ENCODE measurements at places on chromosomes 11 and 22.

DNA sequence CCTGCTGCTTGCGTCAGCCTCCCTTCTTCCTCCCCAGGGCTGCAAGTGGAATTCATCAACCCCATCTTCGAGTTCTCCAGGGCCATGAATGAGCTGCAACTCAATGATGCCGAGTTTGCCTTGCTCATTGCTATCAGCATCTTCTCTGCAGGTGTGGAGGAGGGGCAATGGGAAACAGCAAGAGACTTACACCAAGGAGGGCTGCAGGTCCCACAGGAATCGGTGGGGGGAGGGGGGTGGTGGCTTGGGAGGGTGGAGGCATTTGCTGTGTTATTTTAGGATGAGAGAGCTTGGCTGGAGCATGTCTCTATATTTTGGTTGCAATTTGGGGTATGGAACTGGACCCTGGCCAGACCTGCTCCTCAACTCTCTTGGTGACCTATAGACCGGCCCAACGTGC is 2.1 kb upstream of the MADD start:
- DNase-seq, result no peak

GRCh38 chr22:21961886-21962654 is 9.4 kb upstream of the PPM1F start:
- no peak for DNase-seq

DNA sequence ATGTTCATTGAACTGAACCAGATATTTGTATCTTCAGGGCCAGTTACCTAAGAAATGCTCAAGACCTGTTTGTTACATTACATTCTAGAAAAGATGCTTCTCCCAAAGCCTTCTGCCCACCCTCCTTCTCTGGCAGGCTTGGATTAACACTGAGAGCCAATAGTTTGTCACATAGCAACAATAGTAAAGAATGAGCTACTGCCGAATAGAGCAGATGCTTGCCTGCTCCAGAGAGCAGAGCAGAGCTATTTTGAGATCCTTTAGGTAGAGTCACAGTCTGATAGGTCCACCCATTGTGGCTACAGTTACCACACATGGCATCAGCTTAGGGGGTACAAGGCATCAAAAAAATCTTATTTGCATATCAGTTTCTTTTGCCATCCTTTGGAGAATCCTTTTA is 13.5 kb upstream of the EP300 start:
- DNase-seq, result no peak

- DNase-seq, result no peak
Measured at GRCh38 chr11:119599864-119600541, 129.0 kb downstream of the NECTIN1 start.

DNA sequence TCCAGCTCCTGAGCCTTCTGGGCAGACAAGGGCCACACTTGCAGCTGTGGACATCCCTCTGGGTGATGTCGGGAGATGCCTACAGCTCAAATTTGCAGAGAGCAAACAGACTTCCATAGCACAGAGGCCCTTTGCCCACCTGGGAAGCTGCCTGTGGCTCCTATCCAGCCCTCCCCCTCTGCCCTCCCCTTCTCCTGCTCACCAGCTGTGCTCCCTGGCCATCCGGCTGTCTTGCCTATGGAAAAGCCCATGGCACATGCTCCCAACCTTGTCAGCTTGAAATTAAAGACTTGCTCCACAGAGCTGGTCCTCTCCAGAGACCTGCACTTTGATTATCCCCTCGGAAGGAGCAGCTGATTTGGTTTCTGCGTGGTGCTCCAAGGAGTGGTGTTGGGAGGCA is 118.9 kb upstream of the NECTIN1 start:
- no peak for DNase-seq

GRCh38 chr11:111792955-111793500 is 26.8 kb upstream of the PPP2R1B start:
- DNase-seq, result no peak

GRCh38 chr11:60252213-60253108 is 9.5 kb upstream of the MS4A4E start:
- no peak for DNase-seq

- no peak for DNase-seq
Measured at GRCh38 chr11:5036669-5037068, 9.7 kb upstream of the OR52J3 start.

- DNase-seq, result no peak
Measured at GRCh38 chr11:30110691-30111090, 93.9 kb upstream of the KCNA4 start.

GRCh38 chr11:78176605-78177141 is 11.8 kb downstream of the KCTD21 start:
- no peak for DNase-seq

GRCh38 chr11:110130642-110131238 is 37.5 kb downstream of the ZC3H12C start:
- no peak for DNase-seq

DNA sequence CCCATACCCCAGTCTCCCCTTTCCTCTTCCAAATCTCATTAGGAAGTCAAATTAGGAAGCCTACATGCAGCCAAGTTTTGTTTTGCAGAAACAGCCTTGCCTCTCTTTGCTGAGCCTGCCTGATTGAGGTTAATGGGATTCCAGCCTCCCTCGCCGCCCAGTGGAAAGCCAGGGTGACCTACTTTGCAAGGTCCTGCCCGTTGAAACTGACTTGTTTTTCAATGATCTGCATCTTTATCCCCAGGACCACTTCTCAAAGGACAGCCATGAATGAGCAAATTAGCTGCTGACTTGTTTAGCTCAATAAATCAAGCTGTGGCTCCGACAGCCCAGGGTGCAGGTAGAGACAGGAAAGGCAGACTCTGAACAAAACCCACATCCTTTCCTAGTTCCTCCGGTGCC is 110.4 kb downstream of the RRAS2 start:
- DNase-seq, result no peak
